ENCODE measurements at places on chromosomes 7 and 10.

DNA sequence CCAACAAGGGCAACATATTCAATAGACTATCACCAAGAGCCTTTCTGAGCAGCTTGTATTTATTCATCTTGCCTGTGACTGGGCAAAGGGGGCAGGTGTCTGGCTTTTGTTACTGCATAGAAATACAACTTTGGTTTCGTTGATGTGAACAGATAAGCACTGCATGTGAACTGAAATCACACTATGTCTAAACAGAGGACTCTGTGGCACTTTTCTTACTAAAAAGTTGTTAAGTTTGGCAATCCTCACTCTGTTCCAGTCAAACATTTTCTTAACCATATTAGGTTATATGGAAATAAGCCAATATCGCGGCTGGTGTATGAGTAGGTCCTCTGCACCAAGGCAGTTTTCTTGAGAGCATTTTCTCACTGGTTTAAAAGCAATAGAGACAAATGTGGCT lies 48.5 kb downstream of the CALD1 start:
- no peak for DNase-seq

DNA sequence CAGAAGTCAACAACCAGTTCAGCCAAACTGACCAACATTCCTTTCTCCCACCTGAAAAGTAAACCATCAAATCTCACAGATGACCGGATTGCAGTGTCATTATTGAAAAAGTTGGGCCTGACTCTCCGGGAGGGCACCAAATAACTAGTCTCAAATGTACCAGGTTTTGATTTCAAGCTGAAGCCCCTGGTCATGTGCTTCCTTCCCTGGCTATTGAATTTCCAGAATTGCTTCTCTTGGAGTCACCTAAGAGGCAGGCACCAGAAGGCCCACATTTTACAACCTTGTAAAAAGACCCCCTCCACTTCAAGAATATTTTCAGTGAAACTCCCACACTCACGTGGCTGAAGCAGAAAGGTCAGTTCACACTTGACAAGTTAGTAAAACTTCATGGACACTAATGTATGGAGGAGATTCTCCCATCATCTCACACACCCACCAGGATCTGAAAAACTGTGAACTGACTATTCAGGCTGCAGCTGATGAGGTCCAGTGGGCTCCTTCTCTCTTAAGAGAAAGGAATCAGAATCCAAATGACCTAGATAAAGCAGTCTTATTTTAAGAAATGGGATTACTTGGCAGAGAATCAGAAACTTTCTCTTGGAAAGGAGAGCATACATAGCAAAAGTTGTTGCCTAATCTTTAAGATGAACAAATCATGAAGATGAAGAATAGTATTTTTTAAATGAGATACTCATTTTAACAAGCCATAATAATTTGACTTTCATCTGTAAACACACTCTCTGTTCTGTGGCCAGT lies 53.6 kb downstream of the DLD start:
- no peak for DNase-seq

- no peak for DNase-seq
Measured at GRCh38 chr10:78630944-78631838, 437.6 kb upstream of the ZMIZ1 start.

- peak; percentile 37 for DNase-seq
Measured at GRCh38 chr10:95394161-95394880, 103.5 kb upstream of the PDLIM1 start.

DNA sequence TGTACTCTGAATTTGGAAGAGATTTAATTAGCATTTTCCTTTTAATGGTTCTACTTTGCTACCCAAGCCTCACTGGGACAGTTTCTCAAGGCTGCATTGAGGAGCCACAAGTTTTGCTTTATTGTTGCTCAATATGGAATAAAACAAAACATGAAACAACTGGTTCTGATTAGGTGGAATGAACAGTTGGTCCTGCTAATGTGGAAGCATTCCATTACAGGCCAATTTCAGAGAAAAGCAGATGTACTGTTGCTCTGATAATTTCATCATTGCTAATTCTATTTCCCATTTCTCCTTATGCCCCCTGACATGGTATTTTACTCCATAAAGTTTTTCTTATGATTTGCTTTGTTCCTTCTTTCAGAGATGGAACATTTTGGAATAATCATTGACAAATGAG lies 66.0 kb upstream of the PAPSS2 start:
- DNase-seq: no peak

DNA sequence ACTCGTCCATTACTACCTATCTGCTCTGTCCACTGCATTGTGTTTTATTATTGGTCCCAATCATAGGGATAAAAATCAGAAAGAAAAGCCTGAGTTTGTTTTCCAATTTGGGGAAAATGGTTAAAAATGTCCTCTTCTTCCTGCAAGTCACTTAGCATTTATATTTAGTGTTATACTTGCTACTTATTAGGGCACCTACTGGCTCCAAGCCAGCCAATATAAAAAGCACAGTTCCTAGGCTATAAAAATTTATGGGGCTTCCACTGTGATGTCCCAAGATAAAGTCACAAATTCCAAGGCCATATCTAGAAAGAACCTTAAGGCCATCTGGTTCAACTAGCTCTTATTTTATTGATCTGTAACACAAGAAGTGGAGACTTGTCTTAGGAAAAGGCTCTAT lies 3.2 kb downstream of the SLC35B4 start:
- no peak for DNase-seq

DNA sequence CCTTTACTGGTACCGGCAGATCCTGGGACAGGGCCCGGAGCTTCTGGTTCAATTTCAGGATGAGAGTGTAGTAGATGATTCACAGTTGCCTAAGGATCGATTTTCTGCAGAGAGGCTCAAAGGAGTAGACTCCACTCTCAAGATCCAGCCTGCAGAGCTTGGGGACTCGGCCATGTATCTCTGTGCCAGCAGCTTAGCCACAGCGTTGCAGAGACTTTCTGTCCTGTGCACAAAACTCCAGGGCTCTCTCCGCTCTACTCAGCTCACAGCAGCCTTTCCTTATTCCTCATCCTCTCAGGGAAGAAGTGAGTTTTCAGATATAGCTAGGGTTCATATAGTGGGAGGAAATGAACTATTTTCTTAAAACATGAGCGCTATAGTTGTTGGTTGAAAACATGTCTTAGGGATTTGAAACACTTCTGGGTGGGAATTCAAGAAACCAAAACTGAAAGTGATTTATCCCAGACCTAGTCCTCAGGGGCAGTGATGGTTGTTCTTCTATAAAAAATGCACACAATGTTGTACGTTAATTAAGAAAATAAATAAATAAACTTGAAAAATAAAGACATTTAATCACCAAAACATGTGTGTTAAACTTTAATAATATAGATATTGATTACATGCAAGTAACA lies 150.2 kb upstream of the PRSS58 start:
- DNase-seq: peak; percentile 52

DNA sequence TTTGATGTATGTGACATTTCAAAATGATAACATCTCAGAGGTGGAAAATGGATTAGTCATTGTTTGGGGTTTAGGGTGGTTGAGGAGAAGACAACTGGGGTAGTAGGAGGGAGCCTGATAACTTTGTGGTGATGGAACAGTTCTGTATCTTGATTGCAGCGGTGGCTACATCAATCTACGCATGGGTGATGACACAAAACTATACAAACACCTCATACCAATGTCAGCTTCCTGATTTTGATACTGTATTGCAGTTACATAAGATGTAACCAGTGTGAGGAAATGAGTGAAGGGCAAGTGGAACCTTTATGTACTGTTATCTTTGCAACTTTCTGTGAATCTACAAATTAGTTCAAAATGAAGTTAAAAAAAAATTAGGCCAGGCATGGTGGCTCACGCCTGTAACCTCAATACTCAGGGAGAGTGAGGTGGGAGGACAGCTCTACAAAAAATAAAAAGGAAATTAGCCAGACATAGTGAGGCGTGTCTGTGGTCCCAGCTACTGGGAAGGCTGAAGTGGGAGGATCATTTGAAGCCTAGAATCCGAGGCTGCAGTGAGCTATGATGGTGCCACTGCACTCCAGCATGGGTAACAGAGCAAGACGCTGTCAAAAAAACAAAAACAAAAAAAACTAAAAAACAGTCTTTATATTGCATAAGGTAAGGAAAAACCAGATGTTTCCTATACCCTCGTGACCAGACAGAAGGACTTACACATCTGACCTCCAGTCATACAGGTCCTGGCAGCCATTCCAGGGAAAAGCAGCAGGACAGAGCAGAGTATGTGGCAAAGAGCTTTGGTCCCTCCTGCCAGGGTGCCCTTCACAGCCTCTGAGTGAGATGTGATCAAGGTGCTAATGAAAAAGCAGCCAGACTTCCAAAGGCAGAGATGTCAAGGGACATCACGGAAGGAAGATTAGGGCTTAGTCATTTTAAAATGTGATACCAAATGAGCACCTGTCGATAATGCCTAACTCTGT lies 50.8 kb downstream of the CYTH3 start:
- DNase-seq: peak; percentile 86

GRCh38 chr10:71656220-71656619 lies 63.4 kb downstream of the C10orf105 start:
- no peak for DNase-seq

DNA sequence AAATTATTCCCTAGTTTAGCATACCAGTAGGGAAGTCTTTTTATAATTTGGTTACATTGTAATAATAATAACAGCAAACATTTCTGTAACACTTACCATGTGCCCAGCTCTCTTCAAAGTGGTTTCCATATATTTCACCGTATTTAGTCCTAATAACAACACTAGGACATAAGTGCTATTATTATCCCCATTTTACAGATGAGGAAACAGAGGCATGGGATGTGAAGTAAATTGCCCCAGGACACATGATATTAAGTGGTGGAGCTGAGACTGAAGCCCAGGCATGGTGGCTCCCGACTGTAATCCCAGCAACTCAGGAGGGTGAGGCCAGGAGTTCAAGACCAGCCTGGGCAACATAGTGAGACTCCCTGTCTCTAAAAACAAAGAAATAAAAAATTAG lies 5.1 kb downstream of the PHYH start:
- DNase-seq: no peak

GRCh38 chr7:44738051-44738723 lies 10.5 kb upstream of the ZMIZ2 start:
- DNase-seq: no peak

- no peak for DNase-seq
Measured at GRCh38 chr7:117827862-117828261, 45.4 kb downstream of the CTTNBP2 start.

GRCh38 chr7:8762803-8763202 lies 329.4 kb downstream of the NXPH1 start:
- no peak for DNase-seq

DNA sequence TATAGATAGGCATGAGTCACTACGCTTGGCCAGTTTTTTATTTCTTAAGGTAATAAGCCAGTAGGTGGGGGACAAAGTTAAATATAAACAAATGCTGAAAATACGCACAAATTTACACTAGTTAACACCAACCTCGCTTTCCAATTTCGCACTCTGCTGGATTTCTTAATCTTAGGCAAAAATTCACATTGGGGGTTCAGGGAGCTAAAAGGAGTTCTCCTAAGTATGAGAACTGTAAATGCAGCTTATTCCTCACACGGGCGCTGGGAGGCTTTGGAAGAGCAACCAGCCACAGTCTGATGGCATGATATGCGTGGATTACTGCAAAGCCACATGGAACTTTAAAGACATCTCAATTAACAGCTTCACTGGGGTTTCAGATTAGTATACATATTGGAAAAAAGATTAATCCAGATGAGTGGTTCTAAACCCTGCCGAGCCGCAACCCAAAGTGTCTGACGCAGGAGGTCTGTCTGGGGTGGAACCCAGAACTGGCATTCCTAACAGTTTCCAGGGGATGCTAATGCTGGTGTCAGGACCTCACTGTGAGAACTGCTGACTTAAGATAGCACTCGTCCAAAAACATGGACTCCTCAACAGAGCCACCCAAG lies 16.2 kb downstream of the TNS3 start:
- no peak for DNase-seq

DNA sequence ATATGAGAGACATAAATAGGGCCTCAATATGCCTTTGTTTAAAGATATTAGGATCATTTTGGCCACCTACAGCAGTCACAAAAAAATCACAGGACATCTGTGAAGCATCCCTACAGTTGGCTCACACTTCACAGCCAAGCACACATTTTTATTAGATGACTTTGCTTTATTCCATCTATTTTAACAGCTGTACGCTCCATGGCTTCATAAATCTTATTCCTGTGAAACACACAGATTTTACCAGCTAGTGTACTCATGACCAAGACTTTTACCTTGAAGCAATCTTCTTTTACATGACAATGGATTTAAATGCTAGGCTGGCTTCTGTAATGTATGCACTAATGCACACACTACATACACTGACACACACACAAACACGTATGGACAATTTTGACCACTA lies 254.8 kb upstream of the PITRM1 start:
- no peak for DNase-seq

DNA sequence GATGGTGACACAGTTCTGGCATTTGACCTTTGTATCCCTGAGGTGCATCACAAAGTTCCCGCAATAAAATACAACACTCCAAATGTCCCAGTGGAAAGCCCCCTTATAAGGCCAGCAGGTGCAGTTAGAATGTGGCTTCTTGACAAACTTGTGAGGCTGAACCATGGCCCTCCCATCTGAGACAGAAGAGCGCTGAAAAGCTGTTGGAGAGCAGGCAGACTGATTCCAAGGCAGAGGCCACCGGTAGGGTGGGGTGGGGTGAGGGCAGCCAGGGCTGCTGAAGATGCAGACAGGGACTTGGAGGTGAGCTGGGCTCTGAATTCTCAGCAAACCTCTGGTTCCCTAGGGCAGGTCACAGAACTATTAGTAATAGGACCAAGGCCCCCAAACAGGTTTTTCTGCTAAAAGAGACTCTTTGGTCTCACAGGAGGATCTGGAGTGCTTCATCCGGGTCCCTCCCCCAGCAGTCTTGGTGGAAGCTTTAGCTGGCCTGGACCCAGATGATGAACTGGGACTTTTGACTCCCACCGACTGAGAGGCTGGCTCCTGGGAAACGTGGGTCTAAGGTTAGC lies 15.6 kb upstream of the CHST3 start:
- no peak for DNase-seq

DNA sequence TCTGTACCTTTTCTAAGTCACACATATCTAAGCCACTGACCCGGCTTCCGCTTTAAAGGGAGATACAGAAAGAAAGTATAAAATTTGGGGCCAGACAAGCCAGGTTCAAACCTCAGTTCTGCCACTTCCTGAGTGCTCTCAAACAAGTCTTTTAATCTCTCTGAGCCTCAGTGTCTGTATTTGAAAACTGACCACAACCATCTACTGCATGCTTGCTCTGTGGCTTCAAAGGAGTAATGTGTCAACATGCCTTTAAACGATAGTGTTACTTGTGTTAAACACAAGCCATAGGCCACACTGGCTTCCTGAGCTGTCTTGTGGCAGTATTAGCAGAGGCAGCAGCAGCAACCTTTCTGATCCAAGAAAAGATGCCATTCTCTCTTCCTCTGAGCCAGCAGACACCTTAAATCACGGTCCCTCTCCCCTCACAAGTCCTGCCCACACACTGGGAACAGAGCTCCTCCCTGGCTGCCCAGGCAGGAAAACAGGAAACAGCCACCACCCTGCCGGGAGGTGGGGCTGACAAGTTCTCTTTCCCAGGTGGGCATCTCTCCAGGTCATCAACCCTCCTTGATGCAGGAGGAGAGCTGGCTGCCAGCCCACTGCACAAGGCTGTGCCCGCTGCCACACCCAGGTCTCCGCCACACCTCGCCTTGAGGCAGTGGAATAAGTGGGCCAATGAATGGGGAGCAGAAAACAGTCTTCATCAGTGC lies 10.7 kb downstream of the HIP1 start:
- DNase-seq: no peak

- no peak for DNase-seq
Measured at GRCh38 chr7:138433583-138434443, 26.2 kb upstream of the TRIM24 start.

- DNase-seq: no peak
Measured at GRCh38 chr10:50416181-50416824, 165.0 kb upstream of the ASAH2 start.

Measured in common myeloid progenitor, CD34-positive (primary cell).